ENCODE measurements at places on chromosomes 12 and 14.
A peak's percentile ranks its signal among the peaks of the same experiment; 100 is the strongest.

GRCh38 chr14:92863286-92864080 lies 59.5 kb upstream of the CHGA start:
- no peak for DNase-seq

DNA sequence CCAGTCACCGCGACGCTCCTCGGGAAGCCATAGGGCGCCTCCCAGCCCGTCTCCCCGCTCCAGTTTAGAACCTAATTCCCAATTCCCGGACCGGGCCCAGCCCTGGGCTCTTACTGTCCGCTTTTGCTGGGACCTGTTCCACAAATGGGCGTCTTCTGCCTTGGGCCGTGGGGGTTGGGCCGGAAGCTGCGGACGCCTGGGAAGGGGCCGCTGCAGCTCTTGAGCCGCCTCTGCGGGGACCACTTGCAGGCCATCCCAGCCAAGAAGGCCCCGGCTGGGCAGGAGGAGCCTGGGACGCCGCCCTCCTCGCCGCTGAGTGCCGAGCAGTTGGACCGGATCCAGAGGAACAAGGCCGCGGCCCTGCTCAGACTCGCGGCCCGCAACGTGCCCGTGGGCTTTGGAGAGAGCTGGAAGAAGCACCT lies 797 bp downstream of the UNG start:
- no peak for DNase-seq

DNA sequence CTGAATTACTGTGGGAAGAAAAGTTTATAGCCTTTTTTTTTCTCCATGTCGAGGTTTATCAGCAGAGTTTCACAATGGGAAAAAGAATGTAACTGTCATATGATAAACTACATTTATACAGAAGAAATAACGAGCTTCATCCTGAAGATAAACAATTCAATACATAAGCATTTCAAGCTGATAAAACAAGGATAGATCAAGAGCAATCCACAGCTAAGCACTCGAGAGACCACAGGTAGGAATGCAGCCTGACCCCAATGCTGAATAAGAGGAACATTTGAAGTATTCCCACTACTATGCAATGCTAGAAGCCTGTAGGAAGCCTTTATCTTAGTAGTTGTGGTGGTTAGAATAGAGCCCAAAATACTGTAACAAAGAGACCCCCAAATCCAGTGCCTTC lies 32.6 kb upstream of the DAAM1 start:
- no peak for DNase-seq

- DNase-seq = no peak
Observed at GRCh38 chr12:55933799-55934742, 3.1 kb downstream of the DGKA start.

- no peak for DNase-seq
Observed at GRCh38 chr12:1949771-1950470, 31.5 kb upstream of the CACNA2D4 start.

DNA sequence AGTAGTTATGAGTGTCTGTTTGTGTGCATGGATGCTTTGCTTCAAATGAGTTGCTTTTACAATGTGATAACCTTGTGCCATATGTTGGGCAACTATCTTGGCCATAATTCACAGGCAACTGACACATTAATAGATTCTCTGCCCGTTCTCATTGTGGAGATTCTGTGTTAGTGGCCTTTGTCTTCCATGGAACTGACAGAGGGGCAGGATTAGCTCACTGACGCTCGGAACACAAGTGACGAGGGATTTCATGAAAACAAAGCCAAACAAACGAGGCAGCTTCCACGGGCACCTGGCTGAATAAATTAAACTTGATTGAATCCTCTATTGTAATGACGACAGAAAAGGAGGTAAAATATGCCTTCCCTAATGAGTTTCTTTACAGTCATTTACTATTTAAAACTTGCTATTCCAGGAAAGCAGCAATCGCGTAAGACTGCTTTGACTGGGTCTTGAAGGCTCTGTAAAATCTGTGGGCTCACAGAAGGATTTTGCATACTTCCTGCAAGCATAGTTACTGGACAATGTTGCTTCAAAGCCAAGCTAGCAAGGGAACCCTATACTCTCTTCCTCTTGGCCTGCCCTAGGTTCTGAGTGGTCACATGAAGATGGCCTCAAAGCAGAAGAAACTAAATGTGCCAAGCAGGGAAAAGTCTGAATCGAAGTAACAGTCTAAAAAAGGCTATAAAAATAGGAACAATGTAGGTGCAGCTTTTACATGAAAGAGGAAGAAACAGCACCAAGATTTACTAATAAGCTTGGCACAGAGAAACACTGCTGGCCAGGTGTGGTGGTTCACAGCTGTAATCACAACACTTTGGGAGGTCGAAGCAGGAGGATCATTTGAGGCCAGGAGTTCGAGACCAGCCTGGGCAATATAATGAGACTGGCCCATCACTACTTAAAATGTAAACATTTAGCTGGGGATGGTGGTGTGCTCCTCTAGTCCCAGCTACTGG lies 28.1 kb upstream of the SINHCAF start:
- DNase-seq = no peak

DNA sequence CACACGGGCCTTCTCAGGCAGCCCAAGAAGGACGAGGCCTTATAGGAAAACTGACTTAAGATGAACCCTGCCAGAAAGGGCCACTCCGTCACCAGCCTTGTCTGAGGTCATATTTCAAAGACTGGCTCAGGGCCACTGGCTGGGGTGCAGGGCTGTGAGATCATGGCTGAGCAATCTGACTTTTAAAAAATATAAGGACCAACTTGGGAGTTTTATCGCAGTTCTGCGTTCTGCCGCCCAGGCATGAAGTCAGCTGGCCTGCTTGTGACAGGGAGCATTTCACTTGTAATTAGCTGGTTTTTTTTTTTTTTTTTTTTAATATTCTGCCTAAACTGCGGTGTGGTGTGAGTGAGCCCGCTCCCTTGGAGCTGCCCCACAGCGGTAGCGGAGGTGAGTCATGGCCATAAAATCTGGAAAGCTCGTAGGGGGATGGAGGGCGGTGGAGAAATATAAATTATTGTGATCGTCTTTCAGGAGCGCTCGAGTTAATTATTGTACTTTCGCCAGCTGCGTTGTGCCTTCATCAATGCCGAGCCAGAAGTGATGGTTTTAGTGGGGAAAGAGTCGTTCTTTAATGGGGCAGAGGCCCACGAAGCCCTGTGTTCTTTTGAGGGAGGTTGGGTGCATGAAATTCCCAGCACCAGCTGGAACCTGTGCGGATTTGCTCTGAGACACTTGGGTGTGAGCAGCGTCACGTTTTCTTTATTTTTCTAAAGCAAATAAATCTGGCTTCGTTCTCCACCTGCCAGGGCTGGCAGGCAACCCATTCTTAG lies 231.9 kb downstream of the C12orf75 start:
- peak; percentile 79 for DNase-seq

GRCh38 chr14:84003346-84003745 lies 1526.6 kb upstream of the FLRT2 start:
- no peak for DNase-seq

DNA sequence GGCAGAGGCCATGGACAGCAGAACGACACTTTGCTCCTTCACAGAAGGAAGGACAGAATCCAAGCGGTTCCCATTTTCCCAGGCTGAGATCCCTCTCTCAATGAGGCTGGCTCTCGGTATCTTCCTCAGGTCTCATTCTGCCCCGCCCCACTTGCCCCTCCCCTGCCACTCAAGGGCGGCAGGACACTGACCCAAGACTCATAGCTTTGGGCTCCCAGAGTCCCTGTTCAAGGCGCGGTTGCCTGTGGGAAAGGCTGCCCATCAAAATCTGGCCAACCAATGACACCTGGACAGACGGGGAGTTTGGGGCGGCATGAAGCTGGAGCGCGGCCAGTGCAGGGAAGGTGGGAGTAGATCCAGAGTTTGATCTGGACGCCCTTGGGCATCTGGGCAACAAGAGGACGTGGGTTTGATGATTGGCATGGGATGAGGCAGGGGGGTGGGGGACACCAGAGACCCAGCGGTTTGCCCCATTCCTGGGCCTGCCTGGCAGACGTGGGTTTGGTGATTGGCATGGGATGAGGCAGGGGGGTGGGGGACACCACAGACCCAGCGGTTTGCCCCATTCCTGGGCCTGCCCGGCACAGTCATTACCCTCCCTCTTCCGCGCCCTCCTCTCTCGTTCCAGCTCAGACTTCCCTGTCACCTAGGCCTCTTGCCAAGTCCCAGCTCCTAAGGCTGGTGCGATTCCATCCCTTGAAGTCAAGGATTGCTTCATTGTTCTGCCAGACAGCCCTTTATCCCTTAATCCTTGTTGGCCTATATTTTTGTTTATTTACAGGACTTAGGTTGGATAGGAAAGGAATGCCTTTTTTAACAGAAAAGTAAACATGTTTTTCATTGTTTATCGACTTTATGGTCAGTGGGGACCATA lies 92.1 kb downstream of the NINJ2 start:
- peak; percentile 36 for DNase-seq

- DNase-seq = no peak
Observed at GRCh38 chr12:11777962-11778361, 128.5 kb downstream of the ETV6 start.

GRCh38 chr14:82811246-82811645 lies 1277.6 kb upstream of the SEL1L start:
- DNase-seq = no peak

DNA sequence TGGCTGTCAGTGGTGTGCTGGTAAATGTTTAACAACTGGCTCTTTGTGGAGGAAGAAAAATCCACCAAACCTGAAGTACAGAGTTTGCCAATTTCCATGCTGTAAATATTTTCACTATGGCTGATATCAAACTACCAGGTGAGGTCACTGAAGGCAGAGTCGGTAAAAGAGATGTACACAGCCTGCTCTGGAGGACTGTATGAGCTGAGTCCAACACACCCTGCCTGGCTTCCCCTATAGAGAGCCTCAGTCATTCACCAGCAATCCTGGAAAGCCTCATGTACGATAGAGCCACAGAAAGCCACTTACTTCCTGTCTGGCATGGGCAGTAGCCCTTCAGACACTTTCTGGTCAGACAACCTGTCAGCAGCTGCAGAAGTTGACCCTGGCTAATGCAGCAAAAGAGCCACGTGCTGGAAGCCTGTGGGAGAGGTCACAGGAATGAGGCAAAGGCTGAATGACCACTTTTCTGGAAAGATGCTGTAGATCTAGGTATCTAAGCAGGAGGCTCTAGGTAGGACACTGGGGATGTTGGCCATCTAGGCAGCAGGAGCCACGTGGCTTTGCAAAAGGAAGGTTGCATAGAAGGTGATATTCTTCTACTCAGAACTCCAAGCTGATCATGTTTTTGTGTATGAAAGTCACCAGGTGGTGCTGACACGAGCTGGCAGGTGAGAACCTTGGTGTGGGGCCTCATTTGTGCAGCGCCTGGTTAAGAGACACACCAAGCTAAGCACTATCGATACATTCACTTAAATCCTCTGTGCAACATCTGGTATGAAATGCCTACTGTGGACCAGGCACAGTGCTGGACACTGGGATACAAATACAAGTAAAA lies 553.9 kb downstream of the VRK1 start:
- no peak for DNase-seq

- DNase-seq = no peak
Observed at GRCh38 chr12:14960548-14961465, 594 bp downstream of the ARHGDIB start.

GRCh38 chr12:51901121-51901817 lies 6.0 kb upstream of the ACVRL1 start:
- DNase-seq = no peak

- DNase-seq = no peak
Observed at GRCh38 chr12:40378691-40379090, 153.9 kb downstream of the LRRK2 start.

DNA sequence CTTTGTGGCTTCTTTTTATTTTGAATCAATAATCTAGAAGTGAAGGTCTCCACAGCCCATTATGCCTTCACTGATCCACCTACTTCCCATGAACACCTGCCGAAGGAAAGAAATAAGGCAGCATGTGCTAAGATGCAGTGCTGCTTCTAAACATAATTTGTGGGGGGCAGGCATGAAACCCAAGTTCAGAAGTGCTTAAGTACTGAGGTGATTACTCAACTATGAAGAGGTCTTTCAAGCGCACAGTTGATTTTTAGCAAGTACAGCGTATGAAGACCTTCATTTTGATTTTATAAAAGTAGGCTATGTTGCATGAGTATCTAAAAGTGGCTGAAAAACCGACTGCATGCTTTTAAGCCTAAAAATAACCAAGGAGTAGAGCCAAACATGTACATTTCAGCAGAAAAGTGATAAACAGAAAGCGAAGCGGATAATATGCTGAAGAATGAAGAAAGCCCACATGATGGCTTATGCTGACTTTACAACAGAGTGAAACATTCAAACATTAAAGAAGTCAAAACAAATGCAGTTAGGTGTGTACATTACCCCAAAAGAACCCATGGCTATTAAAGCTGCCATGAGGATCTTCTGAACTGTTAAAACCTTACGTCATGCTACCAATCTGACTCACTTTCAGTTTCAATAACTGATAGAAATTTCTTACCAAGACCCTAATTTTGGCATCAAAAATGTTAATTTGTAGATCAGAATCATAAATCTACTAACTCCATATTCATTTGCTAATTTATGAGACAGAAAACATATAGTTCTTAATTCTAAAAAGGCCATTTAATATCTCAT lies 29.3 kb downstream of the KICS2 start:
- no peak for DNase-seq

- no peak for DNase-seq
Observed at GRCh38 chr12:107702106-107702505, 16.5 kb downstream of the PWP1 start.

DNA sequence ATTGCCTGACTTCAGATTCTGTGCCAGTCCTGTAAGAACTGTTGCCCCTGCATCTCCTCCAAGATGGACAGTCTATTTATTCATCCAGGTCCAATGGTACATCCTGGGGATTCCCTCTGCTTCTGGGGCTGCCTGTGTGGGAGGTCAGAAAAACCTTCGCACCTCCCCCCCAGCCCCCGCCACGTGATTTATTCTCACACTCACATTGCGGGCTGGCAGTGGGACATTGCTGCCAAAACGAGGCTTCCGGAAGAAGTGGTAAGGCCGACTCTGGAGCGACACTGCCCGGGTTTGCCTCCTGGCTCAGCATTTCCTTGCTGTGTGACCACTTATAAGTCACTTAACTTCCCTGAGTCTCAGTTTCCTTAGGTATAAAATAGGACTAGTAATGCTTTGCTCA lies 5.9 kb upstream of the RTL1 start:
- no peak for DNase-seq

- DNase-seq = no peak
Observed at GRCh38 chr12:53505086-53505485, 2.2 kb downstream of the NPFF start.

GRCh38 chr12:124516850-124517249 lies 50.6 kb downstream of the NCOR2 start:
- no peak for DNase-seq

DNA sequence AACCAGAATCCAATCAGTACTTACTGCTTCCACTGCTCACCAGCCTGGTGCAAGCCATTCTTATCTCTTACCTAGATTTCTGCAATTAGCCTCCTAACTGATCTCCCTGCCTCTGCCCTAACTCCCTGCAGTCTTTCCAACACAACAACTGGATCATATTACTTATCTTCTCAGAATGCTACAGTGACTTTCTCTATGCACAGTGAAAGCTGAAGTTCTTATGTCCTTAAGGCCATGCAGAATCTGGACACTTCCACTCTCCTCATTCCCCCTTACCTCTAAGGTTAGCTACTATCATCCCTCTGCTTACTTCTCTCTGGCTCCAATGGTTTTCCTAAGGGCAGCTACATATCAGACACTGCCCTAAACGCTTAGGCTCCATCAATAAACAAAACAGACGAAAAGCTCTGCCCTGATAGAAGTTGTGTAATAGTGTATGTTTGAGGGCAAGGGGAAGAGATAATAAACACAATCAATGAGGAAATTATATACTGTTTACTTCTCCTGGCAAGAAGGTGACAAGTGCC lies 4.0 kb downstream of the KTN1 start:
- no peak for DNase-seq

GRCh38 chr12:131090274-131091210 lies 136.8 kb downstream of the ADGRD1 start:
- no peak for DNase-seq

- DNase-seq = no peak
Observed at GRCh38 chr12:27952510-27952909, 20.0 kb downstream of the PTHLH start.
